ENCODE measurements at places on chromosomes 1 and 21.

DNA sequence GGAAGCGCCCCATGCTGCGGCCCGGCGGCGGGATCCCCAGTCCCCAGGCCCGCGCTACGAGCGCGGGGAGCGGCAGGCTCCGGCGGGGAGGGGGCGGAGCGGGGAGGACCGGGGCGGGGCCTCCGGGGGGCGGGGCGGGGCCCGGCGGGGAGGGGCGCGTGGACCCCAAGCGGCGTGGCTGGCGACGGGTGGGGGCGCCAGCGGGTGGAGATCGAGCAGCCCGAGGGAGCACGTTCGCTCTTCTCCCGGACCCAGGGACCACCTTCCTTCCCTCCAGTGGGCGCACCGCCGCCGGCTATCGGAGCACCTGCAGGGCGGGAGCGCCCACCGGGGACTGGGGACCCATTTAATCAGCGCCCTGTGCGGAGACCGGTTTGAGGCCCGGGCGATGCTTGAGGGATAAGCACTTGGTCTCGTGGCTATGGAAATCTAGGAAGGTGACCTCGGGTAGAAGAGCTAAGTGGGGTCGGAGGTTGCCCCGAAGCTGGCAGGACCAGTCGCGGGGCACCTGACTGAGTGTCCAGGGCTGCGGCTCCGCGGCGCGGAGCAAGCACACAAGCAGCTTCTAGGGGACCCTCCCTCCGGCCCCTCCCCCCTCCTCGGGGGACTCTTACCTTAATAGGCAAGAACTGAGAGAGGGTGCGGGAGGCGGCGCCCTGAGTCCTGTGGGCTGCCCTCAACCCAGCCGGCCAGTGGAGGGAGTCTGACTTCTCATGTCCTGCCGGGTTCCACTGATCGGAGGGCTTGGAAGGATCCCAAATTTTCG is at the start of gene TSPAN2:
TSPAN2 (minus strand) TSS at position 84 of the 766 bp plus-strand sequence; CDS start at position 13, 71 bp downstream.
- peak; percentile 42 for DNase-seq

DNA sequence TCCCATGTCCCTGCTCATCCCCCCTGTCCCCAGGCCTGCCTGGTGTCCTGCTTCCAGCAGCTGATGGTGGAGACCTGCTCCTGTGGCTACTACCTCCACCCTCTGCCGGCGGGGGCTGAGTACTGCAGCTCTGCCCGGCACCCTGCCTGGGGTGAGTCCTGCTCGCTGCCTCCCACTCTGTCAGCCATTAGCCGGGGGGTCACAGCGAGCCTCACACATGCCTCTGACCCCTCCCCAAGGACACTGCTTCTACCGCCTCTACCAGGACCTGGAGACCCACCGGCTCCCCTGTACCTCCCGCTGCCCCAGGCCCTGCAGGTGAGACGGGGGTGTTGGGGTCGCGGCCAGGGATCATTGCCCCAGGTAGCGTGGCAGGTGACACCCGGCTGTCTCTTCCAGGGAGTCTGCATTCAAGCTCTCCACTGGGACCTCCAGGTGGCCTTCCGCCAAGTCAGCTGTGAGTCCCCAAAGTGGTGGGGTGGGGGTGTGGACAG is 10.0 kb downstream of the SCNN1D start:
- DNase-seq, result peak; percentile 43

- DNase-seq, result peak; percentile 66
Observed at GRCh38 chr1:1782399-1783221, 4.3 kb upstream of the NADK start.

GRCh38 chr1:207319199-207319598 is 2.3 kb upstream of the CD55 start:
- no peak for DNase-seq

DNA sequence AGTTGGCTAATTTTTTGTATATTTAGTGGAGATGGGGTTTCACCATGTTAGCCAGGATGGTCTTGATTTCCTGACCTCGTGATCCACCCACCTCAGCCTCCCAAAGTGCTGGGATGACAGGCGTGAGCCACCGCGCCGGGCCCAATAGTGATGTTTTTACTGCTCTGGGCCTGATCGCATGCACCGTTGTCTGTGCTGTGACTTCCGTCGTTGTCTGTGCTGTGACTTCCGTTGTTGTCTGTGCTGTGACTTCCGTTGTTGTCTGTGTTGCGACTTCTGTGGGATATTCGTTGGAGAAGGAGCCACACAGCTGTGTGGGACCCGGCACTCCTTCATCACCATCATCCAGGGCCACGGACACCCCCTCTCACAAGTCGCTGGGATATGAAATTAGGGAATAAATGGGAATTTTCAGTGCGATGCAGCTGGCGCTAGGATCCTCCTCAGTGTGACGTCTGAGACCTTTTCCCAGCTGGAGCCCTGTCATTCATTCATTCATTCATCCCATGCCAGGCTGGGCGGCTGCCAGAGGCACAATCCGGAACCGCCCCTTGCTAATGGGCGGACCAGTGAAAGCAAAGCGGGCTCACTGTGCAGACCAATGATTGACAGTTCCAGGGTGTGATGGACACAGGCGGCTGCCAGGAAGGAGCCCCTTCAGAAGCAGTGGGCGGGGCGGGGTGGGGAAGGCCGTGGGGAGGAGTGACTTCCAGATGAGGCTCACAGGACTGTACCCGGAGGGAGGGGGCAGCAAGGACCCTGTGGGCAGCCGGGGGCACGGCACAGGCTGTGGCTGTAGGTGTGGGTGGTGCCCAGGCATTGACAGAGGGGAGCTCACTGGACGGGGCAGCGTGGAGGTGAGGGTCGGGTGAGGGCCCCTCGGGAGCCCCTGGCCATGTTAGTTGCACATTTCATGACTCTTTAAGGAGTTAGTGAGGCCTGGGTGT is 48.9 kb downstream of the PRKCZ start:
- no peak for DNase-seq

- DNase-seq, result peak; percentile 85
Observed at GRCh38 chr1:202164271-202165037, 4.1 kb upstream of the PTPN7 start.
